ENCODE measurements at places on chromosomes 7 and 10.
A peak's percentile ranks its signal among the peaks of the same experiment; 100 is the strongest.

- DNase-seq, result no peak
These were observed 796 bp downstream of the CDK14 start for GRCh38 chr7:90596671-90597562.

GRCh38 chr7:114864278-114864677 lies 57.6 kb upstream of the MDFIC start:
- DNase-seq, result no peak

- peak; percentile 76 for DNase-seq
These were observed 31.6 kb downstream of the OGDH start for GRCh38 chr7:44637788-44638594.

DNA sequence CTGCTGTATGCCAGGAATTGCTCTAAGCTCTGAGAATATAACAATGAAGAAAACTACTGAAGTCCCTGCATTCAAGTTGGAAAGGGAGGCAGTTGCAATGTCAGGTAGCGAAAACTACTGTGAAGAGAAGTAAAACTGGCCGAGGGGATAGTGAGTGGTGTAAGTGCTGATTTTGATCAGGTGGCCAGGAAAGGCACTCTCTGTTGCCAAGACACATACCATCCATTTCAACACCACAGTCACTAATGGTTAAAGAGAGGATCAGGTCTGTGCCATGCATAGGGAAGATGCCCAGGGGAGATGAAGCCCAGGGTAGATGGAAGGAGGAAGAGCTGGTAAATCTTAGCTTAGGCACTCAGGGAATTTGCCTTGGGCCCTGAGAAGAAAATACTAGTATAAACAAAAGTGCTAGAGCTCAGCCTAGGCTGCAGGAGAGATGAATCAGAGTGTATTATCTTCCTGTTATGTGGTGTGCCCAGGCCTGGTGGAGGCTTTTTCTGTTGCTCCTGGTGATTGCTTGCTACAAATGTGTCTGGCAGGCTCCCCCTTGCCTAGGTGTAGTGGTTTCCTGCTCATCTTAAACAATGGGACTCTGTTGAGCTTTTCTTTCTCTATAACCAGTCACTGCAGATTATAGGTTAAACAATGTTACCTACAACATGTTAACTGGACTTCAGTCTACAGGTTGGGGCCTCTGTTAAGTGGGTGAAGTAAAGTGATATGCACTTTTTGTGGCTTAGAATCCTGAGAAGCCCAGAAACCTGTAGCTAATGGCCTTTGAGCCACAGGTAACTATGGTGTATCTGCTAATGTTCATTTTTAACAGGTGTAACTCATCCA lies 125.5 kb downstream of the LRRC4 start:
- DNase-seq, result no peak

- no peak for DNase-seq
These were observed 11.7 kb downstream of the SRPK2 start for GRCh38 chr7:105376908-105377533.

GRCh38 chr7:32670110-32671025 lies 175.1 kb downstream of the AVL9 start:
- no peak for DNase-seq
